GM19239 (cell line): ENCODE measurements at places on chromosomes 16 and 17.

GRCh38 chr17:80959330-80960036, 32.2 kb upstream of the CHMP6 start:
- no peak for DNase-seq

DNA sequence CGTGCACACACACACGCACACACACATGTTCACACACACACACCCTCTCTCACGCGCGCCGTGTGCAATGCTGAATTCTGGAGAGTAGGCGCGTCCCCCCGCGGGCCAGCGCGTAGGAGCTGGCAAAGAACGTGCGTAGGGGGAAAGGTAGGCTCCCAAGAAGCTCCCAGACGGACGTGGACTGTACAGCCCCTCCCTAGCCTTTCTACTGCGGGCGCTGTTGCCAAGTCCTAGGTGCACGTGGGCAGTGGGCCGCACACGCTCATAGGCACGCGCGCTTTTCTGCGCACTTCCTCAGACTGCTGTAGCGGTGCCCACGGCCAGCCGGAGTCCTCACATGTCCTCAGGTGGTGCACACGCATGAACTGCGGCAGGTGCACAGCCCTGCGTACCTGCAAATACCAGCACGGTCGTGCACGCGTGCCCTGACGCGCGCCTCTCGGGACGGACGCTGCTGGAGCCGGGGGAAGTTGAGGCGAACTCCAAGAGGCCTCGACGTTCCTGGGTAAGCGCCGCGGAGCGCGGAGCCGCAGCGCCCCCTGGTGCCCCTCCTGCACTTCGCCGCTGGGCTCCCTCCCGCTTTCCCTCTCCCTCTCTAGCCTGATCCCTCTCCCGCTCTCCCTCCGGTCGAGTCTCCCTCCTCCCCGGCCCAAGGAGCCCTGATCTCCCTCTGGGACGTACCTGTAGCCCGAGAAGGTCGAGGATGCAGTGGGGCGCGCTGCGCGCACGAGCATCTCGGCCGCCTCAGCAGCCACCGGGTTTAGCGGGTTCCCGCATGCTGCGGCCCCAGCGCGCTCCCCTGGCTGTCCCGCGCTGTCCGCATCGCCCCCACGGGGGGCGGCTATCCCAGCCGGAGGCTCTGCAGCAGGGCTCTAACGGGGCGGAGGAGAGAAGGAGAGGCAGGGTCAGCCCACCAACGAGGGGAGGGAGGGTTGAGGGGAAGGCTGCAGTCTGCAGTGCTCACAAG, 749 bp downstream of the GRIN2A start:
- DNase-seq = peak; percentile 70

DNA sequence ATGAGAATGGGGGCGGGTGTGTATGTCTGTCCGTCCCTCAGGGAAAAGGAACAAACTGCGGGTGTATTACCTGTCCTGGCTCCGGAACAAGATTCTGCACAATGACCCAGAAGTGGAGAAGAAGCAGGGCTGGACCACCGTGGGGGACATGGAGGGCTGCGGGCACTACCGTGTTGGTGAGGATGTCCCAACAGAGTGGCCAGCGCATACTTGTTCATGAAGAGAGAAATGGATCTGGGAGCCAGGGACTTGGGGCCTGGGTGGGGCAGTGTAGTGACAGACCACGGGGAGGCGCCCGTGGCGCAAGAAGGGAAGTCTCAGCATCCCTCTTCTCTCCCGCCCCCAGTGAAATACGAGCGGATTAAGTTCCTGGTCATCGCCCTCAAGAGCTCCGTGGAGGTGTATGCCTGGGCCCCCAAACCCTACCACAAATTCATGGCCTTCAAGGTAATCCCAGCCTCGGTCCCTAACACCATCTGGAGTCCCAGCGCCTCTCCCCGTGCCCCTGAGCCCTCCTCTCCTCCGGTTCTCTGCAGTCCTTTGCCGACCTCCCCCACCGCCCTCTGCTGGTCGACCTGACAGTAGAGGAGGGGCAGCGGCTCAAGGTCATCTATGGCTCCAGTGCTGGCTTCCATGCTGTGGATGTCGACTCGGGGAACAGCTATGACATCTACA, 3.5 kb upstream of the C17orf107 start:
- no peak for DNase-seq

DNA sequence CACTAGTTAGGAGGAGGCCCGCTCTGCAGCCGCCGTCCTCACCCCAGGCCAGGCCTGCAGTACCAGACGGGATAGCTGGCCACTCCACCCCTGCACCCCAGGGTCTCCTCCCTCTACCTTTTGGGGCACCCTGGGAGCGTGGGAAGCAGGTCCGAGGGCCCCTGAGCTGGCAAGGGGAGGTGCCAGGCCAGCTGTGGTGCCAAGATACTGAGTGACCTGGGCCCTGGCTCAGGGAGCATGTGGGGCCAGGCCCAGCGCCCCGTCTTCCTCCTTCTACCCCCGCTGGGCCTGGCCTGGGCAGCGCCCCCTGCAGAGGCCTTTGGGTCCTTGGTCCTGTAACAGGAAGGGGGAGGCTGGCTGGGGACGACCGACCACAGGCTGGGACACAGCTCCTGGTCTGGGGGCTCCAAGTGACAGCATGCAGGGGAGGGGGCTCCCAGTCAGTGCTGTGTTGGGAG, 13.0 kb downstream of the PAM16 start:
- DNase-seq = no peak

DNA sequence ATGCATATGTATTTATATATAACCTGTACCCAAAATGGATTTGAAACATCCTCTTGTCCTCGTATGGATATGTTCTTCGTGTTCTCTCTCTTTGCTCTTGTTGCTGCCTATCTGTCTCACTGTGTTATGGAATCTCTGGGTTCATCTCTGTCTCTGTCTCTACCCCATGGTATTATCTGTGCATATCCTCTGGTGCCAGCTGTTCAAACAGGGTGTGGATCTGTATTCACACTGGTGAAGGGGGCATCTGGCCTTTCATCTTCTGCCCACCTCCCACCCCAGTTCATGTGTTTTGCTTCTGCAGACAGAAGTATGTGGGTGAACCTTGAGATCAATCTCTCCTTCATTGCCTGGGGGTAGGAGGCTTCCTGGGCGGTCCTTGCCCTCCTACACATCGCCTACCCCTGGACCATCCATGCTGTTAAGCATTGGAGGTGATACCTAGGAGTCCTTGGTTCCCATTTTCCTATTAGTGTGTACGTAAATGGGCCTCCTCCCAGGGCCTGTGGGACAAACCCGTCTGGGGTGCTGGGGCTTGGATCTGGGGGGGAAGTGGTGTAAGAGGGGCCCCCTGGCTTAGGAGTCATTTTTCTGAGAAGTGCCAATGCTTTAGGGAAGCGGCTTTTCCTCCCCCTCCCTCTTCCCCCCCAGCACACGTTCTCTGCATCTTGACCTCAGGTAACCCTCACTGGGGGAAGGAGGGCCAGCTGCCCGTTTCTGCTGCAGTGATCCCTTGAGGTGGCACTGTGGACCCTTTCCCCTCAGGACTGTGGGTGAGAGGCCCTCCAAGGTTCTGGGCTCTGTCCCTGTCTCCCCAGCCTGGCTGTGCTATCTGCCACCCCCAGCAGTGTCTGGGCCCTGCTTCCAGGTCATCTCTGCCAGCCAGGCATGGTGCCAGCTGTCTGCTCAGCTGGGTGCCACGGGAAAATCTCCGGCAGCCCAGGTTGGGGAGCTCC, 21.1 kb downstream of the RARA start:
- no peak for DNase-seq

DNA sequence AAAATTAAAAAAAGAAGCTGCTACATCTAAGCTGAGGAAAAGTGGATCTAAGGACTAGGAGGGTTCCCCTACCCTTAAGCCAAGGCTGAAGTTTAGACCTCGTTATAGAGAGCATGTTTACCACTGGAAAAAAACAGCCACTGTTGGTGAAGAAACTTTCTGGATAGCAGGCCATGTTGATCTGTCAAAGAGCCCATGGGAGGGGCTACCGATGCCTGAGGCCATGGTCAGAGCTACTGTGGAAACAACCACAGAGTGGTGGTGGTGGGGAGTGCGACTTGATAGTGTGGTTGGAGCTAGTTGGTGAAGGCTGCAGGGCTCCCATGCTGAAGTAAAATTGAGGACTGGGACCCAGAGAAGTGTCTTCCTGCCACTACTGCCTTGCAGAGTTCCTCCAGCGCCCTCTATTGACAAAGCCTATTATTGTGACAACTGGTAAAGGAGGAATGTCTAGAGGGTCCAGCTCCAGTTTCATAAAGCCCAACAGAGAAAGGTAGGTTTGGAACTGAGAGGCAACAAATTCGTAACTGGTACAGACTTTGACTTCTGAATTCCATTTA, 12.7 kb upstream of the FAM20A start:
- no peak for DNase-seq

DNA sequence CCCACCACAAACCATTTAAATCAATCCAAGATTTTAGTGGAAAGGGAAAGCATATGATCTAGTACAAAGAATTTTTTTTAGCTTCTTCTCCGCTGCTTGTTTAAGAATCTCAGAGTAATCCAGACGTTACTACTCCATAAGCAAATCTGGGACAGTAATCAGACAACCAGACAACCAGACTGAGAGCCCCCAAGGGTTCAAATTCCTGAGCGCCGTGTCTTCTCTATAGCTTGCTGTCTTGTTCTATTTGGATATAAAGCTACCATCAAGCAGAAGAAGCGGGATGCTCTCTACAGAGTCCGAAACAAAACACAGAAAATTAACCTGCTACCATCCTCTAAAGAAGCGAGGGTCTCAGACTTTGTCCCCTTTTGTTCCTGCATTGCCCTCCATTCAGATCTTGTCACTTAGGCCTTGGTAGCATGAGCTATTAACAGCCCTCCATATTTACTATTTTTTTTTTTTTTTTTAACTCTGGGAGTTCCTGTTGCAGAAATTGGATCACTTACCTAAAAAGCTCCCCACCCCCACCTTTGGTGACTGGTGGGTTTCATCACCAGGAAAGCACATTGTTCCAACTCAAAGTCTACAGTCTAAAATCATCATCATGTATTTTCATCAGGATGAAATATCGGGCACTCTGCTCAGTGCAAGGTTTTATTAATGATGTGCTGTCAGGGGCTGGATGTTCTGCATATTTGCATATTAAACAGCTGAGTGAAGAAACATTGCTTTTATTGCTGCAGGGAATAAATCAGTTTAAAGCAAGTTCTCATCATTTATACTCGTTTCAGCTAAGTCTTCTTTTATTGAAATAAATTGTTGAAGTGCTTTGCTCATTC, 576.7 kb downstream of the WWOX start:
- DNase-seq = no peak

DNA sequence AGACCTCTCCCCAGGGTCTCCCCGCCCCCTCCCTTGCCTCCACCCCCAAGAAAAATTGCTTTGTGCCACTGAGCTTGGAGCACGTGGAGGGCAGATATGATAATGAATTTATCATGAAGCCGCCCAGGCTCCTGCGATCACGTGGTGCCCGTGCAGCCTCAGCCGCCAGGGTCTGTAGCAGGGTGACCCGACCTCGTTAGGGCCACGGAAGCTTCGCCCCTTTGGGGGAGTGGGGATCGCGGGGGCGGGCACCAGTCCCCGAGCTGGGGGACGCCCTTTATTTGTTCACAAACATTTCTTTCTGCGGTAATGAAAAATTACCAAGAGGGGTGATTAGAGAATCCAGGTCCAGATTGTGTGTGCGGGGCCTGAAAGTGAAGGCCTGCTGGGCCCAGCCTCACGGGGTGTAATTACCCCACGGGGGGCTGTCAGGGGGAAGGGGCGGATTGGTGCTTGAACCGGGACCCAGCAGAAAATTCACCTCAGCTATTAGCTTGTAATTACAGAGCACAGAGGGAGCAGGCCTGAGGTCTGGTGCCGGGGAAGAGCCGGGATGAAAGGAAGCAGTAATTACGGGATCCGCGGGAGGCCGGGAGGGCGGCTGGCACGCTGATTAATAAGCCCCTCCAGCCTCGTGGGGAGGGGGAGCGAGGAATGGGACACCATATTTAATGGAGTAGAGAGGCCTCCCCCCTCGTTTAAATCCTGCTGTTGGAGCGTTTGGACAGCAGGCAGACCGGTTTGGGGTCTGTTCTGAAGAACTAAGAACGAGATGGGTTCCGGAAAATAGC, 13.3 kb downstream of the GSE1 start:
- DNase-seq = no peak

DNA sequence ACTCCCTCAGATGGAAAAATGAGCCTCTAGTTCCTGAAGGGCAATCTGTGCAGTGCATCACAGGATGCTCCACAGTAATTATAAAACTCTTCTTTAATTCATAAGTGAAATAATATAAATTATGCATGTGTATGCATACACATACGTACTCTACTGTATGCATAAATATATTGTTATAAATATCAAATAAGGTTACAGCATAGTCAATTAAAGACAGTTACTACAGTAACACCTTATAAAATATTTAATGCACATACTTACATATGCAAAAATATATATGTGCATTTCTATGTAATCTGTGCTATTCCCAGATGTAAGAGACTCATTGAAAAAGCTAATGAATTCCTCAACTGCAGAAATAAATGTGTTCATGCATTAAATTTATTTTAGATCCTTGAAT, 1515.1 kb downstream of the CDH11 start:
- no peak for DNase-seq

DNA sequence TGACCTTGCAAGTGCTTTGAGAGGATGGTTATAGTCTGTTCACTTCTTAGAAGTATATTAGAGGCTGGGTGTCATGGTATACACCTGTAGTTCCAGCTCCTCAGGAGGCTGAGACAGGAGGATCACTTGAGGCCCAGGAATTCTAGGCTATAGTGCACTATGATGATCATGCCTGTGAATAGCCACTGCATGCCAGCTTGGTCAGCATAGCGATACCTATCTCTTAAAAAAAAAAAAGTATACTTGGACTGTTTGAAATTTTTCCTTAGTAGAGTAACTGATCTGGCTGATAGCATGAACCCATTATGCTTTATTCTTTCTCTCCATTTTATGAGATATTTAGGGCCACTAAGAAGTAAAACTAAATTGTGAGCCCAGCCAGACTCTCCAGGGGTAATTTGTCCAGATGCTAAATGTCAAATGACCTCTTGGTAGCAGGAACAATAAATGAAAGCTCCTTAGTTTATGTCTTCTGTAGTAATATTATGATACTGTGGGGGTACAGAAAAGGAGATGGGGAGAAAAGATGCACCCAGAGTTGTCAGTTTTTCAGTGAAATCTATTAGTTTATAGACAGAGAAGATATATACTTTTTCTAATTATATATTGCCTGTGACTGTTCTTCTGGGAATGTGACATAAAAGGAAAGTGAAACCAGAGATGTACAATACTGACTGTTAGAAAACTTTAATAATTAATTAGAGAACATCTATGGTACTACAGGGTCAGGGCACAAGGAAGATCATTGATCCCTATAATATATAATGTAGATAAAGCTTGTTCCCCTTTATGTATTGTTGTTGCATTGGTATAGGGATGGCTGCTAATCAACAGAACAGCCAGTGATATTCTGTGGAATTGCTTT, 335.3 kb upstream of the TBX2 start:
- no peak for DNase-seq

DNA sequence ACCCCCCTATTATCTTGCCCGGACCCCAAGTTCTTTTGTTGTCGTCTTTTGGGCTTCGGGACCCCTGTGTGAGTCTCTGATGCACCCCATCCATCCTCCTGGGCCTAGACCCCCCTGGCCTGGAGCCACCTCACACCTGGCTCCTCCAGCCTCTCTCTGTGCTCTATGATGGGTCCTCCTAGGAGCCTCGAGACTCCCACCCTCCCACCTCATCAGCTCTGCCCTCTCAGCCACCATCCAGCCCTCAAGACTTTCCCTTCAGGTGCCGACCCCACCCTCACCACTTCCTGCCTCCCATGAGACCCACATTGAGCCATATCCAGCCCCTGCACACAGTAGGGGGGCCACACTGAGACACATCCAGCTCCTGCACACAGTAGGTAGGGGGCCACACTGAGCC, 8.7 kb upstream of the ATP2A3 start:
- DNase-seq = no peak
